GM03348 (cell line): ENCODE measurements at places on chromosomes 13 and 19.

DNA sequence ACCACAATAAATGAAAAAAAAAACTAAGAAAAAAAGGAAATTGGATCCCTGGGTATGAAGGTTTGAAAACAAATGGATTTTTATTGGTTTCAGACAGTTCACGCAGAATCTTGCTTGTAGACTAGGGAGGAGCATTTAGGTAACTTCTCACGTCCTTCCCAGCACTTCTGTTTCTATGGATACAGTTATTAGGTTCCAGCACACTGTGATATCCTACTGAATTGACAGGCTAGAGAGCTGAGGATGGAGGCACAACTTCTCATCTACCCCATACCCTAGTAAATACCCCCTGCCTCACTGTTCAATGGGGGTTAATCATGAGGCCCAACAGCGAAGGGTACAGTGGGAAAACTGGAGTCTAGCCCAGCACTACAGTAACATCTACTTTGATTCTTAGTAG is 304.1 kb downstream of the ENOX1 start:
- no peak for DNase-seq

DNA sequence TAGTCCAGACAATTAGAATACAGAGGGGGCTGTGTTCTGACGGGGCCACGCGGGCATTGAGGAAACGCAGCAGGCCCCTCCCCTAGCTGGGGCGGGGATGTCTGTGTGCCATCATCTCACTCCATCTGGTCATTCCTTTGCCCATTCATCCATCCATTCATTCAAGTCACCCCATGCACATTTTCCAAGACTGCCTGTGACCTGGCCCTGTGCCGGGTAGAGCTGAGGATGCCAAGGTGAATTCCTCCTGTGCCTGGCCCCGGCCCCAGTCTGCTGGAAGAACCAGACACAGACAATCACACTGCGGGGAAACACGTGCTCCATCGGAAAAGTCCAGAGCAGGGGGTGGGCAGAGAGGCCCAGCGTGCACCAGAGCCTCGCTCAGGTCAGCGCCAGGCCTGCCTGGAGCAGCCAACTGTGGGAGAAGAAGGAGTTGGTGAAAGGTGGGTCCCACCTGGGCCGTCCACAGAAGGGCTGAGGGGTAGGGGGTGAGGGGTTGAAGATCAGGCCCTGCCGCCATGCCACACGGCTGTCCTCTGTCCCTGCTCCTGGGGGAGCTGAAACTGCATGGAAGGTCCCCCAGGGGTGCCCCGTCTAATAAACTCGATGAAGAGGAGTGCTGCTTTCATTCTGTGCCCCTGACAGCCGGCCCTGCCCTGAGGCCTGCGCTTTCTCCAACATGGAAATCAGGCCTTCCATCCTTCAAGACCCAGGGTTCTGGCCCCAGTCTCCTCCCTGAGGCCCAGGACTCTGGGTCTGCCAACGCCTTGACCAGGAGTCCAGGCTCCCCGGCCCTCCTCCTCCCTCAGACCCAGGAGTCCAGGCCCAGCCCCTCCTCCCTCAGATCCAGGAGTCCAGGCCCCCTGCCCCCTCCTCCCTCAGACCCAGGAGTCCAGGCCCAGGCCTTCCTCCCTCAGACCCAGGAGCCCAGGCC is 1.6 kb upstream of the CACNG6 start:
- no peak for DNase-seq

DNA sequence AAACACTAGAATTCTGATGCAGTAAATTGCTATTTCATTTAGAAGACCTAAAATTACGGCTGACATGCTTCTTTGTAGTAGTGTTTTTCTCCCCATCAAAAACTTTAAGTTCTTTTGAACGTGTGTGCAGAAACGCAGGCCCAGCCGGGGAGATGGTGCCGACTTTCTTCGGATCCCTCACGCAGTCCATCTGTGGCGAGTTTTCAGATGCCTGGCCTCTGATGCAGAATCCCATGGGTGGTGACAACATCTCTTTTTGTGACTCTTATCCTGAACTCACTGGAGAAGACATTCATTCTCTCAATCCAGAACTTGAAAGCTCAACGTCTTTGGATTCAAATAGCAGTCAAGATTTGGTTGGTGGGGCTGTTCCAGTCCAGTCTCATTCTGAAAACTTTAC is 98.3 kb downstream of the TNFRSF19 start:
- DNase-seq = peak; percentile 61

GRCh38 chr13:107866032-107866940 is 349.1 kb downstream of the LIG4 start:
- DNase-seq = peak; percentile 33

DNA sequence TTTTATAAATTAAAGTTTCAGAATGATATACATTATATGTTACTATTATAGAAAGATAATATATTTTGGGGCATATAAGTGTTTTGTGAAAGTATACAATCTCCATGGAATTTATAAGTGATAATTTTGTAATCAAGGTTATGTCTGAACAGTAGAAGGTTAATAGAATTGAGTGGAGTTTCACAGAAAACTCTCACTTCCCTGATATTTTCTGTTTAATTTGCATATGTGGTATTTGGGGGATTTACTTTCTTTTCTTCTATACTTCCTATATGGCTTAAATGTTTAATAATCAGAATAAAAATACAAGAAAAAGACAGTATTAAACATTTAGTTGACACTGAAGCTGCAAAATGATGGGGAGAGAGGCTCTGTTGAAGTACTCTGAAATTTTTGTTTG is 848.5 kb downstream of the DACH1 start:
- no peak for DNase-seq

GRCh38 chr13:64078025-64078424 is 2662.4 kb upstream of the PCDH20 start:
- DNase-seq = no peak

GRCh38 chr13:28574617-28575142 is 79.8 kb upstream of the FLT1 start:
- peak; percentile 69 for DNase-seq

DNA sequence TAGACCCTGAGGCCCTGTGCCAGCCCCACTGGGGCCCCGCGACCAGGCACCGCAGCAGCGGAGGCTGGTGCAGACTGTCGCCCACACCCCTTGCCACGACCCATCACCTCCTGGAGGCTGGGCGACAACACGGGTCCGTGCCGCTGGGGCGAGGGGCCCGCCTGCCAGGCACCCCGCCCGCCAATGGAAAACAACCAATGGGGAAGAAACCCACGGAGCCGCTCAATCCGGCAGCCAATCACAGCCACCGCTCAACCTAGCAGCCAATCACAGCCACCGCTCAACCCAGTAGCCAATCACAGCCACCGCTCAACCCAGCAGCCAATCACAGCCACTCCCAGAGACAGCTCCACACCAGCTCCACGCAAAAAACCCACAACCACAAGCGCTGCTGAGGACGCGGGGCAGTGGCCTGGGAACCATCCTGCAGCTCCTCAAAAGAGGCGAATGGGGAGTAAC is 29.7 kb downstream of the GPX4 start:
- peak; percentile 50 for DNase-seq

DNA sequence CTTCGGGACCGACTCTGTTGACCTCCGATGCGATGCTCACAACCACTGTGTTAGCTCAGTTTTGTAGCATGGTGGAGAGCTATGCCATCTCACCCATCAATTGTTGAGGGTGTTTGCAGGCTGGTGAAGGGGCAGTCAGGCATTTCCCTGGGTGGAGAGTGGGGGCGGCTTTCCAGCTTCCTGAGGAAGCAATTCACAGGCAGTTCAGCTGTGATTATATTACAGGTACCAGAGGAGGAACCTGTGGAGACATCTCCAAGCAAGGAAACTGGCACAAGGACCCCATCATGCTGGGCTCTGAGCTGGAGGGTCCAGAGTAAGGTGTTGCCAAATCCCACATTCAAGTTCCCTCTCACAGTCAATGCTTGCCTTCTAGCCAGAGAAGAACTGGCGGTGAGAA is 166.0 kb upstream of the ZNF536 start:
- no peak for DNase-seq

DNA sequence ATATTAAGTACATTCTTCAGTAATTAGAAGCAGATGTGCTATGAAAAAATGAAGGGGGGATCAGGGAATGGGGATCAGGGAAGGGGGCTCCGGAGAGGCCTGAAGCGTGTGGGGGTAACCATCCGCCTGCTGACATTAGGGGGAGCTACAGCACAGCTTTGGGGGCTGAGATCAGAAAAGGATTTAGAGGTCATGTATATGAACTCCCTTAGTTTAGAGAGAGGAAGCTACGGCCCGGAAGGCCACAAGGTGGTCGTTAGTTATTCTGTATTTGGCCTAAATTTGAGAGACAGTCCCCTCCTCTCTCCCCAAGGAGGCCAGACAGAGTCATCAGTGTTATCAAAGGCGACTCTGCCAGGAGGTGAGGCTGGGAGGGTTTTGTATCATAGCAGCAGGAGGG is 99.0 kb downstream of the TM9SF2 start:
- DNase-seq = no peak

DNA sequence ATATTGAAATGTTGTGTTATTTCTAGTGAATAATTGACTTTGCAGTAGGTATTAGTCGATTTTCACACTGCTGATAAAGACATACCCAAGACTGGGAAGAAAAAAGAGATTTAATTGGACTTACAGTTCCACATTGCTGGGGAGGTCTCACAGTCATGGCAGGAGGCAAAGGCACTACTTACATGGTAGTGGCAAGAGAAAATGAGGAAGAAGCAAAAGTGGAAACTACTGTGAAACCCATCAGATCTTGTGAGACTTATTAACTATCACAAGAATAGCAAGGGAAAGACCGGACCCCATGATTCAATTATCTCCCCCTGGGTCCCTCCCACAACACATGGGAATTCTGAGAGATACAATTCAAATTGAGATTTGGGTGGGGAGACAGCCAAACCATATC is 9.9 kb upstream of the C5AR2 start:
- no peak for DNase-seq

GRCh38 chr19:1270213-1270853 is 1.2 kb downstream of the CIRBP start:
- no peak for DNase-seq

- DNase-seq = no peak
These were observed 20.1 kb upstream of the NANOS2 start for GRCh38 chr19:45934551-45935230.
